Fibroblast of skin of right biceps (primary cell): ENCODE measurements at places on chromosomes 5 and 9.

- peak; percentile 17 for DNase-seq
These were observed 760 bp upstream of the MAN1B1 start for GRCh38 chr9:137085920-137086530.

DNA sequence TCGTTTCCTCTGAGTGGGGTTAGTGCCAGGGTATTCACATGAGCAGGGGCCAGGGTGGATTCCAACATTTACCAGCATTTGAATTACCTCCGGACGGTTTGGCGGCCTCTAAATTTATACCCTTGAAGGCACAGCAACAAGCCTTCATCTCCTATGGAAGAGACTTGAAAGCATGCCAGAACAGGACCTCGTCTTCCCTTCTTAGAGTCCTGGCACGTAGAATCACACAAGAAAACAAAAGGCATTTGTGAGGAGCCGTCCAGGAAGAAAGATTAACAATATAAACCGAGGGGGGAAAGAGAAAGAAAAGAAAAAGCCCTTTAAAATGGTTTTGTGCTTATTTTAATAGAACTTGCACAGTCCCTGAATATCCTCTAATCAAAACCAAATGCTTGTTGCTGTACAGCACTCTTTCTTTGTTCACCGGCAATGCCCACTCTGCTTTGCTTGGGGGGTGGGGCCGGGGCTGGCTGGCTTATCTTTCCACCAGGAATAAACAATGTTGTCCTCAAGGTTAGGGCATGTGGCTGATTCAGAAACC is 575.8 kb upstream of the ZNF462 start:
- peak; percentile 16 for DNase-seq

DNA sequence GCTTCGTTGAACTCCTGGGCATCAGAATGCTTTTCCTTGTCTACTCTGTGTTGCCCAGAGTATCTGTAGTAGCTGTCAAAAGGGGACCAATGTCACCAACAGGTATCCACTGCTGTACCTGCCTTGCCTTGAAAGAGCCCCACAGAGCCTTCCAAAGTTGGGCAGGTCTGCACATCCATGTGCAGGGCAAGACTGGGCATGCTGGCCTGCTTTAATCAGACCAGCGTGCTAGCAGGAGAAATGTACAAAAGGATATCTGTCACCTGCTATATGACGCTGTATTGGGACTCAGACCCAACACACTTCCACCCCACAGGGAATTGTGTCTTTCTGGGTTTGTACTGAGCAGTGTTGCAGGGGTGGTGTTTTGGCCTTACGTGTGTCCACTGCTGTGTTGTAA is 11.9 kb downstream of the DELE1 start:
- DNase-seq, result no peak

DNA sequence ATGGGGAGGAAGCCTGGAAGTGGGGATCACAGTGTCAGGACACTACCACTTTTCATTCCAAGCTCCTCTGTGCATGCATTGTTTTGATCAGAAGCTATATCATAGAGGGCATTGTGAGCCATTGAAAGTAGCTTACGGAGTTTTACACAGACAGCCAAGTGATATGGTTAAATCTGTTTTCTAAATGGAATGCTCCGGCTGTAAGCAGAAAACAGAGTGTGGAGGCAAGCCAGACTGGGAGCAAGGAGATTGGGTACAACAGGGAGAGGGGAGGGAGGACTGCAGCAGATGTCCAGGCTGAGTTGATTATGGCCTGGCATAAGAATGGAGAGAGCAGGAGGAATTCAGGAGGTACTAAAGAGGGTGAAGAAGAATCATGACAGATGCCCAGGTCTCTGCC is 15.5 kb upstream of the SOWAHA start:
- no peak for DNase-seq

DNA sequence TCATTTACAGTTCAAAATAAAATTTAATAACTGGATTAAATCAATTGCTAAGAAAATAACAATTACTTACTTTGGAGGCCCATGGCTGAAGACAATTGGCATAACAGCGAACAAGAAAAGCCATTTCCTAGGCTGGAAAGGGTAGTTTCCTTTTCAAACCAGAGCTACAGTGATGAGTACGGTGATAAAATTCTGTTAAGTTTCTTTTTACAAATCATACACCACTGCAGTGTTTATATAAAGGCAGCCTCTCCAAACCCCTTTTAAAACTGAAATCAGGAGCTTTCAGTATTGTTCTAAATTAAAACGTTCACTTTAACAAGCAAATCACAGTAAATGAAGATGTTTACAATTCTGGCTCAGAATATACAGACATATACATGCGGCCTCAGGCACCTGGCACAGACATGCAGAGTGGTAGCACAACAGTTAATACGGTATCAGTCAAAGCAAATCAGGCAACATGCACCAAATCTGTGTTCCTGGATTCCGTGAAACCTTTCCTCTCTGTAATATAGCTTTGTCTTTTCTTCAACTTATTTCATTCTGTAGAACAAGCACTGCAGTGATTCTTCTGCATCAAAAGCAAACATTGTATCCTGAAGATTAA is 102.9 kb downstream of the RAPGEF6 start:
- DNase-seq, result no peak

DNA sequence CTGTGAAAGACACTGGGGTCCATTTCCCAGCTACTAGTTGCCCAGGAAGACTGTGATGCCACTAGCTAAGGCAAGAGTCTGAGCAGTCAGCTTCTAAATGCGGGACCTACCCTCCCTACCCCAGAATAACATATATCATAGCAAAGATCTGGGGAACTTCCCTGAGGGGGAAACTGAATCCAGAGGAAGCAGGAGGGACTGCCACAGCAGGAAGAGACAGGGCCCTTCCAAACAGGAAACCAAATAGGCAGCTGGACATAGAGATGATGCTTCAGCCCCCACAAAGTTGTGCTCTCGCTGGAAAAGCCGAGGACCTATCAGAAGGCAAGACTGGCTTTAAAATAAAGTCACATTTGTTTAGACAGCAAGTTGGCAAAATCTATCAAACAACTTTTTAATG is 51.1 kb downstream of the KLHL3 start:
- DNase-seq, result no peak

- no peak for DNase-seq
These were observed 11.3 kb downstream of the NINJ1 start for GRCh38 chr9:93122721-93123221.

- no peak for DNase-seq
These were observed 3.6 kb upstream of the STING1 start for GRCh38 chr5:139486201-139486600.

GRCh38 chr5:153373130-153373498 is 117.4 kb upstream of the GRIA1 start:
- no peak for DNase-seq

DNA sequence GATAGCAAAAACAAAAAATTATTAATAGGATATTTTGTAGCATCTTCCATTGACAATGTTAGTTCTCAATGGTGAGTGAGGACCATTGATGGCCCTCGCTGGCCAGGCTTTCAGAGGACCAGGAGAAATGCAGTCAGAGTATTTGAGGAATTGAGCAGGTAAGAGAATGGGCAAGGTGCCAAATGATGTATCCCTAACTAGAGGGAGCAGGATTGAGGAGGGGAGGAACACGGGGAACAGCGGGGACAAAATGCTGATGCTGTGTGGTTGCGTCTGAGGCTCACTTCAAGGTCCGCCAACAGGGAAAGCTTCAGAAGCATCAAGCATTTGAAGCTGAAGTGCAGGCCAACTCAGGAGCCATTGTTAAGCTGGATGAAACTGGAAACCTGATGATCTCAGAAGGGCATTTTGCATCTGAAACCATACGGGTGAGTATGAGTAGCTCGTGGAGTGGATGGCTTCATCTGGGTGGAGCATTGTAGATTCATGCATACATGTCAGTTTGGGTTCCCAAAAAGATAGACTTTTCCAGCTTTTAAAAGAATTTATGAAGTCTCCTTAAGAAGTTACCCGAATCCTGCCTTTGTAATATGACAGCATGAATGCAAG is 16.2 kb downstream of the SPTAN1 start:
- DNase-seq, result no peak

DNA sequence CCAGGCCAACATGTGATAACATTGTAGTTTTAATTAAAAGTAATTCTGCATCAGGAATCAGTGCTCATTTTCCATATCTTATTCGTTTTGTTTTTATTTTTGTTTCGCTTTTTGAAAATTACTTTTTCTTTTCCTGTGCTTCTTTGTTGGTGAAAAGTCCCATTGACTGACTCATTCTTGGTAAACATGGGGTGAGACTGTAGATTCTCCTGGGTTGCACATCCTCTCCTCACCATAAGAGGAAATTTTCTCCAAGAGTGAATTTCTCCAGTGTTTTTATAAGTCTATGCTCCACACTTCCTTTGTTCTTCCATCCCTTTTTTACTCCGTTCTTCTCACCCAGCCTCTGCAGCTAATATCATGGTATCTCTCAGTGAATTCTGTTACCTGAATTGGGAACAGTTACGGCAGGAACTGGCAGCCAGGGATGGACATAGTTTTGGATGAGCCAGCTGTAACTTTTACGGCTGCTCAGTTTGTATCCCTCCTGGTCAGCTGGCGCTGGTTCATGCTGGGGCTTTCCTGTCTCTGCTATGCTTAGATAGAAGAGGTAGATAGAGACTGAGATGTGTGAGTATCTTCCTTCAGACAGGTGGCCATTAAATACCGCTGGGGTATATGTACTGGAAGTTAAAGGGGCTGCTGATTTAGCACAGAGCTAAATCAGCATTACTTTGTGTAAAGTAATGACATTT is 80.0 kb downstream of the MAN2A1 start:
- DNase-seq, result no peak

GRCh38 chr5:84635235-84636055 is 250.8 kb upstream of the EDIL3 start:
- no peak for DNase-seq

DNA sequence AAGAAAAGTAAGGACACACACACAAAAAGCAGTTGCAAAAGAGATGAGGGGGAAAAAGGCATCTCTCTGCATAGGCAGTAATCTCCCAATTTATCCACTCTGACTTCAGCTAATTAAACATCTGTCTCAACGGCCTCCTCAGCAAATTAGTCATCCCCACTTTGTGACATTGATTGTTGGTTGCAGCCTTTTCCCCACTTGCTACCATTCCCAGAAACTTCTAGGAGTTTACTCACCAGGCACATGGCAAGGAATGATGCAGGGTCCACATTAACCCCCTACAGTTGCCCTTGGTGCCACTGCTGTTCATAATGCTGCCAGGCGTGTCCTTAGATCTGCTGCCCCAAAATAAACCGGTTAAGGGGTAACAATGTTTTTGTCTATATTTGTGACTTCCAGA is 174.6 kb downstream of the MAPKAP1 start:
- no peak for DNase-seq

- peak; percentile 79 for DNase-seq
These were observed 140.2 kb upstream of the SGCD start for GRCh38 chr5:156186760-156187159.

GRCh38 chr9:137311171-137311985 is 9.3 kb upstream of the NRARP start:
- DNase-seq, result no peak

DNA sequence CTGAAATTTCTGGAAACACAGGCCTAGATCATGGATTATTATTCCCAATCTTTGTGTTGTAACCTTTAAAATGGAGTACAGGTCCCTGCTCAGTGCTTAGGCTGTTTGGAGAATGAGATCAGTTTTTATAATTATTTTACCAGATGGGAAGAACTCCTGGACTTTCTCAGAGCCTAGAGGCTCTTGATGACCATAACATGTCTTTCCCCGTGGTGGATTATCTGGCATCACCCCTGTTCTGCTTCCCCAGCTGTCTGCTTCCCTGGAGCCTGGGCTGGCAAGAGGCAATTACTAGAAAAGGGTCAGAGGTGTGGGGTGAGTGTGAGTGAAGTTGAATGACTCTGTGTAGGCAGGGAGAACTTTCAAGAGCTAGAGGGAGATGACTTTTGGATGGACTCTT is 143.0 kb downstream of the CARTPT start:
- DNase-seq, result no peak

GRCh38 chr9:27382308-27382707 is 85.4 kb upstream of the EQTN start:
- no peak for DNase-seq

DNA sequence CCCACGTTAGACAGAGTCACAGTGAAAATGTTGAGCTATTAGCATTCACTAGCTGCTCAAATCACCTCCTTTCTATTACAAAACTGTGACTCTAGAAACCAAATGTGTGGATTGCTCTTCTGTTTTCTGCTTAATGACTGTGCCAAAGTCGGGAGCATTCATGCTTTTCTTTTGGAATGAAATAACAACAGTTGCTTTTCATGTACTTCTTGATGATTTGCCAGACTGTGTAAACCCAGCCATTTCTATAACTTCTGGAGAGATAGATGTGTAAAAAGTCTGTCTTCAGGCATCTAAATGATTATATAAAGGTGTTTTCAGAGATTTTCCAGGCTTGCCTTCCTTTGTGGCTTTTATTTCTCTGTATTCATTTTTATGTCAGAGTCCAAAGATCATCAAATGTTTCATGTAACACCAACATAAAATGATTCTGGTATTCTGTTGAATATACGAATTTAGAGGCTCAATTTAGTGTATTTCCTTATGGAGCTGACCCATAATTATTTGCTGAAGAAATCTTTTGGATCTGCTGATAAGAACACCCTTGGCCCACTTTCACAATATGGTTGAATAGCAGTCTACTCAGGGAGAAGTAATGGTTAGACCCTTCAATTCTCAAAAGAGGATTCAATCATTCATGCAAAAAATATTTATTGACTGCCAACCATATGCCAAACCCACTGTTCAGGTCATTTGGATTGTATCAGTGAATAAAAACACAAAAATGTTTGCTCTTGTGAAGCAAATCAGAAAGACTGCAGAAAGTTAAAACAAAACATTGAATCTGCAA is 581.2 kb downstream of the CDH18 start:
- no peak for DNase-seq

DNA sequence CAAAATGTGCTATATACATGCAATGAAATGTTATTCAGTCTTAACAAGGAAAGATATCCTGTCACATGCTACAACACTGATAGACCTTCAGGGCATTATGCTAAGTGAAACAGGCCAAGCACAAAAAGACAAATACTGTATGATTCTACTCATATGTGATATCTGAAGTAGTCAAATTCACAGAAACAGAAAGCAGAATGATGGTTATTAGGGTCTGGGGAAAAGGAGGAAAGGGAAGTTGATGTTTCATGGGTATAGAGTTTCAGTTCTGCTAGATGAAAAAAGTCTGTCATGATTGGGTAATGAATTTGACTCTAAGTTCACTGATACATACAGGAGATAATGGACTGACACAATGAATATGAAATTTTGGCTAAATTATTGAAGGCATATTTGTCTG is 11.2 kb upstream of the RIC1 start:
- no peak for DNase-seq

GRCh38 chr9:6771722-6772121 is 13.9 kb downstream of the KDM4C start:
- no peak for DNase-seq

DNA sequence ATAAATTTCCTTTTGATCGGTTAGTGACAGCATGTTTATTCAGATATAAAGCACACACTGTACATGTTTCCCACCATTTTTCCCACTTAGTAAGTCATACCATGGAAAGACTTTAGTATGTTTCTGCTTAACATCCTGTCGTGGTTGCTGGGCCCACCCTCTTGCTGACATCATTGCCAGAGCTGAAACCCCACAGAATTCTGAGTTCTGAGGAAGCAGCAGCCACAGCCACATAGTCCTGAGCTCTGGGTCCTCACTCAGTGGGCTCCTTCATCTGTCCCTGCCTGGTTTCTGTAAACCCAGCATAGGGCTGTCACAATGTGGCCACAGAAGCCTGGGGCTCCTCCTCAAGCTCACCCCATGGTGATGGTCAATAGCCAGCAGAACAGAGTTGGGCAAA is 441.5 kb downstream of the ENC1 start:
- DNase-seq, result peak; percentile 69

- DNase-seq, result peak; percentile 88
These were observed 102.4 kb downstream of the DAPK1 start for GRCh38 chr9:87599901-87600610.

- DNase-seq, result peak; percentile 12
These were observed 77.3 kb downstream of the UBE2QL1 start for GRCh38 chr5:6525910-6526309.
